Glomerular endothelial cell (primary cell): ENCODE measurements at places on chromosomes 7 and 10. TPM values are rescaled to one million over a fixed set of nuclear protein-coding genes. Genes with fewer than 3 reads are reported as not detected.

DNA sequence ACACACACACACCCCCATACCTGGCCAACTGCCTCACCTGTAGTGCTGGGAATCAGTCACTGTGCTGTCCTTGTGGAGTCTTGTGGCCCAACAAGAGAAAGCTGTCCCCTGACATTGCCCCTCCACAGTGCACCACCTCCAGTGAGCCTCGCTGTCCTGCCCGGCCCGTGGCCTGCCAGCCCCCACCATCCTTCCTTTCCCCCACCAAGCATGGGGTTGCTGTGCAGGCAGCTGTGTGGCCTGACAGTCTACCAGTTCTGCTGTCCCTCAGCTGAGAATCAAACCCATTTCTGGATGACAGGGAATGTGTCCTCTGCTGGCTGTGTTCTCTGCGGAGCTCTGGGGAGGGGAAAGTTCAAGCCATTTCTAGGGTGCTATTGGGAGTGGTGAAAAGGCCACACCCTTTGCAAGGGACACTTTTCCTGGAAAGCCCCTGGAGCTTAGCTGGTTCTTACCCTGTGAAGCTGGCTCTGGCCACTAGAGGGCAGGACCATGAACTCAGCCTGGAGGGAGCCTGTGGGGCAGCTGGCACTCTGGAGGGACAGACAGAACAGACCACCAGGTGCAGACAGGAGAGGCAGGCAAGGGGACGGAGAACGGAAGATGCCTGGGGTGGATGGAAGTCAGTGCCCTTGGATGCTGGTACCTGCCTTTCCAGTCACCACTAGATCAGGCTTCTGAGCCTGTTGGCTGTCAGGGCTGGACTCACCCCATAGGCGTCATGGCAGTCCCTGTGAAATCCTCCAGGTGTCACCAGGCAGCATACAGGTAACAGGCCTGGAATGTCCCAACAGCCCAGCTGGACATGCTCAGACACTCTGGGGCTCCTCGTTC lies 10.5 kb upstream of the MTPAP start:
- DNase-seq = peak; percentile 23

GRCh38 chr10:103193820-103194529 lies 903 bp upstream of the NT5C2 start:
- no peak for DNase-seq

DNA sequence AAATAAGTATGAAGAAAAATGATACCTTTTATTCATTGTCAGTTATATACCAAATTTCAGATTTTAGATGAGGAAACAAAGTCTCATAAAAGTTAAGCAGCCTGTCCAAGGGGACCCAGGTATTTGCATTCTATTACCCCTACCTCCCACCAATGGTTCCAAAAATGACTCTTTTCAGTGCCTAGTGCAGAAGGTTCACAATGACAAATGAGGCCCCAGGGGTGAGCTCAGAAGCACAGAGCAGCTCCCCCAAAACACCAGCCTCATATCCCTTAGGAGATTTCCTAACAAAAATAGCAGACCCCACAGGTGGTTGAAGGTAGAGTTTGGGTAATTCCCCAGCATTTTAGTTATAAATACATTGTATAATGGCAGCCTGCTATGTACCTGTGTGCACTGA lies 168.6 kb downstream of the REEP3 start:
- DNase-seq = no peak

Gene GRM3
- total RNA-seq = not detected in 2 replicates

Gene CRYGN
- not detected in 2 replicates for total RNA-seq

DNA sequence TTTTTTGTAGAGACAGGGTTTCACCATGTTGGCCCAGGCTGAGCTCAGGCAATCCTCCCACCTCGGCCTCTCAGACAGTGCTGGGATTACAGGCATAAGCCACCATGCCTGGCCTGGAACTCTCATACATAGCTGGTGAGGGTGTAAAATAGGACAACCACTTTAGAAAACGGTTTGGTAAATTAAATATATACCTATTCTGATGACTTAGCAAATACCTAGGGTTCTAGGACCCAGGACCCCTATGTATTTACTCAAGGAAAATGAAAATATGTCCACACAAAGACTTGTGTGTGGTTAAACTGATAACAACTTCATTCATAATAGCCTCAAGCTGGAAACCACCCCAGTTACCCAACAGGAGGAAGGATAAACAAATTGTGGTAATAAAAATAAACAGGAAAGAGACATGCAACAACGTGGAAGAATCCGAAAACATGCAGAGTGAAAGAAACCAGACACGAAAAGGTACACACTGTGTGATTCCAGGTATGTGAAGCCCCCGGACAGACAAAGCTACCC lies 52.7 kb downstream of the CARD11 start:
- DNase-seq = no peak
